DMS79 (cell line): ENCODE measurements at places on chromosomes 5 and 9.
A peak's percentile ranks its signal among the peaks of the same experiment; 100 is the strongest.

DNA sequence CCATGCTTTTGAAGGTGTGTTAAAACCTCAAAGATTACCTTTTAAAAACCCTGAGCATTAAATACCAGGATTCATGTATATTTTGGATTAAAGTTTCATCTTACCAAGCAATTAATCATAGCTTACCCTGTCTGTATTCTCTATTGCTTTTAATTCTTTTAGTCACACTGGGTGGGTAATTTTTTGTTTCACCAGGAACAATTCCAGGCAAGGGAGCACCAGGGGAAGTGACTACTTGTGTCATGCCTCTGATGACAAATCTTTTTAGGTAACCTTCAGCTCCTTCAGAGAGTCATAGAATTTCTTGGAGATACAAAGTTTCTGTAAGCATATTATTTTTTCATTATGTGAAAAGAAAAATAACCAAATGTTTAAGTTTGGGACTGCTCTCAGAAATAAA is 33.4 kb upstream of the ANXA1 start:
- DNase-seq: no peak

- no peak for DNase-seq
Measured at GRCh38 chr5:4216142-4216541, 620.5 kb downstream of the IRX1 start.

DNA sequence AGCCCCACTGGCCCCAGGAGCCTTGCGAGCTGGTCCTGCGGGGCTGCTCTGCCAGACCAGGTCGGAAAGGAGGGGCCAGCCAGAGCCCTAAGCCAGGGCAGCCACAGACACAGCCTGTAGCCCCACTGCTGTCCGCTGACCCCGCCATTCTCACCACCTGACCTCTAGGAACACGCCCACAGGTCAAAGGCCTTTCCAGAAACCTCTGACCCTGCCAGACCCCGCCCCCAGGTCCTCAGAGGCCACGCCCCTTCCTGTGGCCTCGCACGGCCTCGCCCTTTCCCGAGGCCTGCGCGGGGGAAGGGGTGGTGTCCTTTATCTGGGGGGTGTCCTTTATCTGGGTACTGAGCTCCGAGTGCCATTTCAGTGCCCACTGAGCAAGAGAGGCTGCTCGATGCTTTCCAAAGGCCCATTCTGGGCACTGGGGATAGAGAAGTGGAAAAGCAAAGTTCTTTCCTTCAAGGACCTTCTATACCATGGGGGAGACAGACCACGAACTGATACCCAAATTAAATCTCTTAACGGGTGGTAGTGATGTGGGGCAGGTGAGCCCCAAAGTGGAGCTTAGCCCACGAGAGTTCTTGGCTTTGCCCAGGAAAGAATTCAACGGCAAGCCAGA is 46.5 kb downstream of the P4HA2 start:
- no peak for DNase-seq

DNA sequence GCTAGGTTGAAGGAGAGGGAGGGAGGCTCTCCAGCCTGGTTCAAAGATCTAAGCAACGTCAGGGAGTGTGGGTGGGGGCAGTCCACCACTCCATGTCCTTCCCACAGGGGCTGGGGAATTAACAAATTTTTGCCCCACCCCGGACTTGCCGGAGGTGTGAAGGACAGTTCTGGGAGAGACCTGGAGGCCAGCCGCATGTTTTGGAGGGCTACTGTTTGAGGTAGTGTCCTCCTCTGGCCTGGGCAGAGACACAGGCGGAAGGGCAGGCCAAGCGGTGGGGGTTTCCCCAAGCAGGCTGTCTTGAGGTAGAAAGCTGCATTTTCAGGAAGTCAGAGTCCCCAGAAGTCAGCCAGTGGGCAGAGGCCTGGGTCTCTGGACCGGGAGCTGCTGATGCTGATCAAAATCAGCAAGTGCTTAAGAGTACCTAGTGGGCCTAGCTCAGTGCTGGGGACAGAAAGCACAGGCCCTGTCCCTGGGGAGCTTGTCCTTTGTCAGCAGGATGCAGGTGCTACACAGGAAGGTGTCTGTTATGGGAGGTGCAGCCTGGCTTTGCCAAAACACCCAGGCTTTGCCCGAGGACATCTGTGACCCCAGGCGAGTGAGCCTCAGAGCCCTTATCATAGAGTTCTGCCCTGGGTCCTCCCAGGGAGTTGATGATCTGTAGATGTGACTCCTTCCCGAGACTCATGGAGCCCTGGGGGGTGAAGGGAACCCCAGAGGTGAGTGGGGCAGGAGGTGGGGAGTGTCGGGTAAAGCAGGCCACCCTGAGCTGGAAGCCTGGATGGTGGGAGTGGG is 18.5 kb downstream of the JADE2 start:
- DNase-seq: no peak

DNA sequence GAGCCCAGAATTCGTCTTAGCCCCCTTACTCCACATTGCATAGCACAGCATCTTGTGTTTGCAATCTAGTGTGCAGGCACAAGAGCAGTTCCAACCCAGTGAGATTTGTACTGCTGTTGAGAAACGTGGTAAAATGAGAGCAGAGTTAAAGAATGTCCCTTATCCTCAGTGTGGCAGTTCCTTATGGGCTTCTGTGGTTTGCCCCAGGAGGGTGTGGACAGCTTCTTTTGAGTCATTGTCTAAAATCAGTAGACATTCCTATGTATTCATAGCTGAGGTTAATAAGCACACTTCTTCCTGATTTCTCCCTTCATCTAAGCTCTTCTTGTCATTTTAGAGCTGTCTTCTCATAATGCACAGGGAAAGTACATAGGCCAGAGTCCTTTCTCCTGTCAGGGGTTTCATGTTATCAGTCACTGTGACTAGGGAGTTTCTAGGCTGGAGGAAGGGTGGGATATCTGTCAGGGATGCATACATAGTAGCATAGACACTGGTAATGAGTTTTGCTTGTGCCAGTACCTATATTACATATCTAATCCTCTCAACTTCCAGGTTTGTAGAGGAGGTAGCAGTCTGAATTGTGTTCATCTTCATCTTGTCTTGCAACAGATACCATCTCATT is 2.0 kb upstream of the CAVIN4 start:
- DNase-seq: no peak

DNA sequence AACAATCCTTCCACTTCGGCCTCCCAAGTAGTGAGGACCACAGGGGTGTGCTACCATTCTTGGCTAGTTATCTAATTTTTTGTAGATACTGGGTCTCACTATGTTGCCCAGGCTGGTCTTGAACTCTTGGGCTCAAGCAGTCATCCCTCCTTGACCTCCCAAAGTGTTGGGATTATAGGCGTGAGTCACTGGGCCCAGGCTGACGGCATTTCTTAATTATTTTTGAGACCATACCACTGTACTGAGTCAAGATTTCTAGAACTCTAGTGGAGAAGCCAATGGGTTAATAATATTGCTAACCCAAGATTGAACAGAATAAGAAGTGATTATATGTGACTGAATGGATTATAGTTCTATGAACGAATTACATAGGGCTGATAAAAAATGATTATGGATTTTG is 66.7 kb downstream of the TARS1 start:
- DNase-seq: no peak

DNA sequence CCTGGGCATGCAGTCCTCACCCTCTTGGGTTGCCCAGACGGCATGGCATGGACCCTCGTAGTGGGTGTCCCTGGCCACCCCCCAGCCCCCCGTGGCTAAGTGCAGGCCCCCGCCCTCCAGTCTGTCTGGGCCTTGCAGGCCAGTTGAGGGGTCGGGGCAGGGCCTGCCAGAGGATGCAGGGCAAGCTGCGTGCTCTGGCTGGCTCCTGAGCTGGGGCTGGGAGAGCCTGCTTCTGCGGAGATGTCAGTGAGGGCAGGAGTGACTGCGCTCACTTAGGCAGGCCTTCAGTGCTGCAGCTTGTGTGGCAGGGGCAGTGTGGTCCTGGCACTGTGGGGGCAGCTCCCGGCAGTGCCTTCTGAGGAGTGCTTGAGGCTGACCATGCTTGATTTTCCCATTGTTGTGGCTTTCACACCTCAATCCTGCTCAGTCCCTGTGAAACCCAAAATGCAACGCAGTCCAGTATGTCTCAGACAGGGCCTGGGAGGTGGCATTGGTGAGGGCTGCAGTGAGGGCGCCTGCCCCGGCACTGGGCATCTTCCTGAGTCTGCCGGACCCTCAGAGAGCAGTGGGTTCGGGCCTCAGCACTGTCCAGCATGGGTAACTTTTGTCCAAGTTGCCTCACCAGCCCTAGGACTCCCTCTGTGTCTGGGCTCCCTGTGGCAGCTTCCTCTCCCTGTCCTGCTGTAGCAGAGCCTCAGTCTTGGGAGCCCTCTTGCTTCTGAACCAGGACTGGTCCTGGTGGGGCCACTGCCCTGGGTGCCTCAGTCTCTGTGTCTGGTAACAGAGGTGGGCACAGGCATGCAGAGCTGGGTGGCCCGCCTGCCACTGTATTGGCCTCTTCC is 93.0 kb downstream of the PHF2 start:
- no peak for DNase-seq

GRCh38 chr5:158414333-158414762 is 555.4 kb upstream of the CLINT1 start:
- DNase-seq: no peak

GRCh38 chr5:122124766-122125165 is 4.6 kb upstream of the ZNF474 start:
- DNase-seq: no peak

DNA sequence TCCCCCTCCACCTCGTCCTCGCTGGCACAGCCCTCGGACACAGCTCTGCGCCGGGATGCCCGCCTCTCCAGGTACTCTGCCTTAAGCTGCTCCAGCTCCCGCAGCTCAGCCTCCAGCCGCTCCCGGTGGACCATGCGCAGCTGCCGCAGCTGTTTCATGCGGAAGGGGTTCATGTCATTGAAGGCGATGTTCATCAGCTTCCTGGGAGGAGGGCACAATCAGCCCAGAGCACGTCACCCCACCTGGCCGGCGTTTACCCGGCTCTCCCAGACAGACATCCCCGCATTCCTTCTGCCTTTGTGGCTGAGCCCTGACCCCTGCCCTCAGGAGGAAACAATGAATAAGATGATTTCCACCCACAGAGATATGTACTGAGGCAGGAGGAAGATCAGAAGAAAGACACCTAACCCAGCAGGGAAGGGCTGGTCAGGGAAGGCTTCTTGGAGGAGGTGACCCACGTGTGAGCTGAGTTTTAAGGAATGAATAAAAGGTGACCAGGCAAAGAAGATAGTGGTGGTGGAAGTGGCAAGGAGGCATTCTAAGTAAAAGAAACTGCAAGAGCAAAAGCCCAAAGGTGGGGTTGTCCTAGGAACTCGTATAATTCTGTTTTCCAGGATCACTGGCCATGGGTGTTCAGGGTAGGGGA is 7.1 kb upstream of the CORO2A start:
- no peak for DNase-seq

GRCh38 chr5:143588933-143589662 is 185.6 kb upstream of the NR3C1 start:
- DNase-seq: no peak

GRCh38 chr9:112869041-112869529 is 21.6 kb downstream of the SLC46A2 start:
- DNase-seq: no peak

- no peak for DNase-seq
Measured at GRCh38 chr9:76107482-76107881, 217.0 kb downstream of the PCSK5 start.

GRCh38 chr5:52878656-52879055 is 90.9 kb downstream of the ITGA1 start:
- peak; percentile 20 for DNase-seq

- no peak for DNase-seq
Measured at GRCh38 chr9:106283769-106284168, 579.2 kb upstream of the ZNF462 start.

DNA sequence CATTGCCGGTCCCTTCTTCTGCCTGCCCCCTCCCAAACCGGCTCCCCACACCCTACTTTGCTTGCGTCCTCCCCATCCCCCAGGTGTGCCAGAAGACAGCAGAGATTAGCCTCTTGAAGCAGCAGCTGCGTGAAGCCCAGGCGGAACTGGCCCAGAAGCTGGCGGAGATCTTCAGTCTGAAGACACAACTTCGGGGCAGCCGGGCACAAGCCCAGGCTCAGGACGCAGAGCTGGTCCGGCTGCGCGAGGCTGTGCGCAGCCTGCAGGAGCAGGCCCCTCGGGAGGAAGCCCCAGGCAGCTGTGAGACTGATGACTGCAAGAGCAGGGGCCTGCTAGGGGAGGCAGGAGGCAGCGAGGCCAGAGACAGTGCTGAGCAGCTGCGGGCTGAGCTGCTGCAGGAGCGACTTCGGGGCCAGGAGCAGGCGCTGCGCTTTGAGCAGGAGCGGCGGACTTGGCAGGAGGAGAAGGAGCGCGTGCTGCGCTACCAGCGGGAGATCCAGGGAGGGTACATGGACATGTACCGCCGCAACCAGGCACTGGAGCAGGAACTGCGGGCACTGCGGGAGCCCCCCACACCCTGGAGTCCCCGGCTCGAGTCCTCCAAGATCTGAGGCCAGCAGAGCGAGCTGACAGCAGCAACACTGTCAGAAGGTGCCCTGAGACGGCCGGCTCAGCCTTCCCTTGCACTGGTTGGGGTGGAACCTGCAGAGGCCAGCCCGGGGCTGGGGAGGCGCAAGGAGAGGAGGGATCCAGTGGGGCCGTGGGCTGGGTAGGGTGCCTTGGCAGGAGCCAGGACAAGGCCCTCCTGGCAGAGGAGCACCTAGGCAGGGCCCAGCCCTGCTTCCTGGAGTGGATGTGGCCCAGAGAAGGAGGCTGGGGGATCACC is 8.3 kb downstream of the N4BP3 start:
- no peak for DNase-seq

DNA sequence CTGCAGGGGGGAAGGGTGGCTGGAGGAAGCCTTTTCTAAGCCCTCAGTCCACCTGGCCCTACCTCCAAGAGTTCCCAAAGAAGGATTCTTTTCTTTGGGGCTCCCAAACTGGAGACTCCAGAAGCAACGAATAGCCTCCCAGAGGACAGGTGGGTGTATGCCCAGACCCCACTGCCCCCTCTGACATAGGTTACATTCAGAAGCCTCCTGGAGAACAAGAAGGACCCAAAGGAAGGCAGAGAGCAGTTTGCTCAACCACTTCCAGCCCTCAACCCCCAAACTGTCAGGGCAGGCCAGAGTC is 10.3 kb downstream of the HK3 start:
- no peak for DNase-seq

DNA sequence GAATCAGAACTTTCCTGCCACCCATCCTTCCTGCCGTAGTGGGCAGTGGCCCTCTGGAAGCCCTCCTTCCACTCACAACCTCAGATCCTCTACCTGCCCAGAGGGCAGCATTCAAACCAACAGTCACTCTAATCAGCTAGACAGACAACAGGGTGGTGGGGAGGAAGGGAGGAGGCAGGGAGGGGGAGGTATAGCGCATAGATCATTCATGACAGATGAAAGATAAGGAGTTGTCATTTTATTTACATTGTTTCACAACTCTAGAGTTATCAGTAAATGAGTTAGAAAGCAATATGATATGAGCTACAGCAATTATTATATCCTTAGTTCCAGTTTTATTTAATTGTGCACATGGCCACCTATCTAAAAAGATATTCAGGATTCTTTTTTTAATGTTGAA is 852 bp downstream of the IL9 start:
- DNase-seq: no peak

GRCh38 chr5:59234236-59234635 is 651.4 kb downstream of the RAB3C start:
- DNase-seq: no peak

GRCh38 chr9:87395804-87396479 is 101.7 kb upstream of the DAPK1 start:
- DNase-seq: no peak
